Right renal pelvis (tissue), 4 donors: ENCODE measurements at places on chromosomes 4 and X.

- DNase-seq: no peak
Measured at GRCh38 chr4:2829321-2829932, 14.2 kb upstream of the ADD1 start.

- DNase-seq: no peak
Measured at GRCh38 chrX:70128071-70128470, 5.2 kb upstream of the IGBP1 start.

- DNase-seq: no peak
Measured at GRCh38 chrX:133380711-133381619, 34.3 kb downstream of the GPC4 start.

GRCh38 chr4:25889589-25890503 lies 24.2 kb upstream of the SMIM20 start:
- DNase-seq: no peak

DNA sequence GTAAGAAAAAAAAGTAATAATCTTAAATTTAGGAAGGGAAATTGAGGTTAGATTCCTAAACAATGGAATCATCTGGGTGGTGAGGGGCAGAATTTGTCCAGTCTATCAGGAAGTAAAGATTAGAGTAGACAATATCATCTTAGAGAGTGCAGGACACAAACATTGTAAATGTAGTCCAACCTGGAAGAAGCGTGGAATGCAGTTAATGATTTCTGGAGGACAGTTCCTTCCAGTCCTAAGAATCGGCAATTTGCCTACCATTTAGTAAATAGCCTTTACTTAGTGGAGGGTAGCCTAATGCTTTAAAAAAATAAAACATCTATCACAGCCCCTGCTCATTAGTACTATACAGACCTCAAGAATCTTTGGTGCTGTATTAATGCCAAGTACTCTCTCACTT lies 147.5 kb upstream of the TTC29 start:
- no peak for DNase-seq

DNA sequence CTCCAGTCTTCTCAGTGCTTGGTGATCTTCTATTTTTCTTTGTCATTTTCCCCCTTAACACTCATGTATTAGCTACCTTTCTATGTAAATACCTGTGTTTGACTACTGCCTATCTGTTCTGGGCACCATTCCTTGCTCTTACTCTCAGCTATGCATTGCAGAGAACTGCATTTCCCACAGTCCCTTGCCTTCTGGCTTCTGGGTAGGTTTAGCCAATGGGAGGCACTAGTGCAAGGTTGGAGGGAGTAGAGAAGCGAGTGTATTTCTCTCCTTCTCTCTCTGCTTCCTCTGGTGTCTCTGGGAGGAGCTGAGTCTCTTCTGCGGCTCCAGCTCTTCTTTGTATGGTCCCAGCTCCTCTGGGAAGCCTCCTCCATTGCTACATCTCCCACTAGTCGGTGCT lies 50.5 kb downstream of the CWH43 start:
- no peak for DNase-seq

DNA sequence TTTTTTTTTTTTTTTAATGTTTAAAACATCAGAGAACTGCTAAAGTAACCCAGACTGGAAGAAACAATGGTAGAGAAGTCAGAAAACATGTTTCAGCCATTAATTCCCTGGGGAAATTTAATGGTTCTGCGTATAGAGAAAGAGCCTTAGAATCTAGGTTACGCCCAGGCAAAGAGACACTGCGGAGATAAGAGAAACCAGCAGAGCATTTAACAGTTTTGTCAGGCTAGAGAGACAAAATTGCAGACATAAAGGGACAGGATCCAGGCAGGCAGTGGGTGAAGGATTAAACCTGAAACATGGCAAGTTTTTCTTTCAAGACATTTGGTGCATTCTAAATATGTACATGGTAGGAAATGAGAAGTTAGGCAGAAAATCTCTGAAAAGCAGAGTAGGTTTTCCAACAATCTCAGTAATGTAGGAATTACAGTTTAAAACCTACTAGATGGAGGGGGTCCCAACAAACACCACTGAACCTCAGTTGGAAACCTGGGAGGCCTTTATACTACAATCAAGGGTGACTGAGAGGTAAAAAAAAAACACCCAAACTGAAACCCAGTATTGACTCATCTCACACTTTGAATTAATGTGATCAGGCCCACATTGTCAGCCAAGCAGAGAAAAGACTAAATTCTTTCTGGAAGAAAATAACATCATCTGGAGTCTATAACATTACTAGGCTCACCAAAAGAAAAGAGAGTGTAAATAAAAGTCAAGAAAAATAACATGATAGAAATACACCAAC lies 254.2 kb upstream of the NWD2 start:
- DNase-seq: no peak

- no peak for DNase-seq
Measured at GRCh38 chr4:11565899-11566298, 137.2 kb upstream of the HS3ST1 start.

GRCh38 chr4:70914000-70914399 lies 11.8 kb downstream of the MOB1B start:
- no peak for DNase-seq

DNA sequence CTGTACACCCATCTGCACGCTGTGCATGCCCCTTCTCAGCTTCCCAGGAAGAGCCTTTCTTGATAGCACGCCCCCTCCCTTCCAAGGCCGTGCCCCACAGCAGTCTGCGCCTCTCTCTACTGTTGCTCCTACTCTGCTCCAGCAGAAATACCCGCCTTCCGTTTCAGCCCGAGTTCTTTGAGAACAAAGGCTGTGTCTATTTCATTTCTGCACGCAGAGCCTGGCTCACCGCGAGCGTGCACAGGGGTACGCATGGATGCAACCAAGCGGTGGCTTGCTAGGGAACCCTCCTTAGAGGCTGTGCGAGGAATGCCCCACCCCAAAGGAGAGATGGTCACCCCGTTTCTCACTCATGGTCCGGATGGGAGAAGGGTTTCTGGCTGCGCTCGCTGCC lies 485 bp downstream of the AADAT start:
- peak; percentile 49 for DNase-seq

- DNase-seq: no peak
Measured at GRCh38 chr4:183434666-183435190, 9.7 kb upstream of the CDKN2AIP start.

DNA sequence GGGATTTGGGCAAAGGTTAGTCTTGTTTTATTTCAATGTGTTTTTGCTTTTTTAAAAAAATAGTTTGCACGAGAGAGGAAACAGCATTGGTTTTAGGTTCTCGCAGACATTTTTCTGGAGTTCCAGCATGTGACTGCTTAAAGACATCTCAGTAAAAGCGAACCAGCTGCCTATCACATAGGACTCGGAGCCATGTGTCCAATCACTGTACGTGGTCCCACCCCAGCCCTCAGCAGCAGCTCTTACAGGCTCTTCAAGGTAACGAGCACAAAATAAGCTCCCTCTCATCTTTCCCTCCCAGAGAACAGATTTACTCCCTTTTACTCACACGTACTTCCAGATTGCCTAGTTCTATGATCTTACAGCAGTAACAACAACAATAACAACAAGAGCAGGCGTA lies 68.7 kb downstream of the MCF2 start:
- DNase-seq: no peak

DNA sequence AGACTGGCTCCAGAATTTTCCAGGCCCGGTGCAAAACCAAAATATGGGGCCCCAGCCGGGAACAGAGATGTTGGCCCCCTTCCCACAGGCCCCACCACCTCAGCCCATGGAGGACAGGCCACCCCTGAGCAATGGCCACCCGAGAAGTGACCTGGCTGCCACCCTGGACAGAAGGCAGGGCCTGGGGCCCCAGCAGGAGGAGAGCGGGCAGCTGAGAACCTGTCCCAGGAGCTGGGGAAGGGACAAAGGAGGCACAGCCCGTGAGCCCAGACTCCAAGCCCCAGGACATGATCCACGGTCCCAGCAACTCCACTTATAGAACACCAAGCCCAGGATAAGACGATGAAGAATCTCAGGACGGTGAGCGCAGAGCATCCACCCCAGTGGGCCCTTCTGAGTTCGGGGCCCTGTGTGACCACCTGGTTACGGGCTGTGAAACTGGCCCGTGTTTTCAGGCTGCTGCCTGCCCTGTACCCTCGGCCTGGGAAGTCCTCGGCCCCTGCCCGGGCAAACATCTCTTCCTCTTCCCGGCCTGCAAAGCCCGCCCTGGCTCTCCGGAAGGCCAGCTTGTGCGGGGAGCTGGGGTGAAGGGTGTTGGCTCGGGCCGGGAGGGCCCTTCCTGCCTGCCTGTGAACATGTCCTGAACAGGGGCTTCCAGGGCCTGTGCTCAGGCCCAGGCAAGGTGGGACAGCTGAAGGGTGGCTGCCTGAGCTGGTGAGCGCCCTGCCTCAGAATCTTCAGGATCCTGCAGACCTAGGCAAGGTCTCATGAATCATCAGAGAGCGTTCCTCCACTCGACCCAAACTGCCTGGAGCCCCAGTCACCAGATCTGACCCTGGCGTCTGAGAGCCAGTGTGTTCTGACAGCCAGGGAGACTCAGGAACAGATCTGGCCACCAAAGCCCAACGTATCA lies 47.0 kb upstream of the MAN2B2 start:
- no peak for DNase-seq

GRCh38 chr4:141036786-141037185 lies 96.5 kb downstream of the RNF150 start:
- DNase-seq: no peak

DNA sequence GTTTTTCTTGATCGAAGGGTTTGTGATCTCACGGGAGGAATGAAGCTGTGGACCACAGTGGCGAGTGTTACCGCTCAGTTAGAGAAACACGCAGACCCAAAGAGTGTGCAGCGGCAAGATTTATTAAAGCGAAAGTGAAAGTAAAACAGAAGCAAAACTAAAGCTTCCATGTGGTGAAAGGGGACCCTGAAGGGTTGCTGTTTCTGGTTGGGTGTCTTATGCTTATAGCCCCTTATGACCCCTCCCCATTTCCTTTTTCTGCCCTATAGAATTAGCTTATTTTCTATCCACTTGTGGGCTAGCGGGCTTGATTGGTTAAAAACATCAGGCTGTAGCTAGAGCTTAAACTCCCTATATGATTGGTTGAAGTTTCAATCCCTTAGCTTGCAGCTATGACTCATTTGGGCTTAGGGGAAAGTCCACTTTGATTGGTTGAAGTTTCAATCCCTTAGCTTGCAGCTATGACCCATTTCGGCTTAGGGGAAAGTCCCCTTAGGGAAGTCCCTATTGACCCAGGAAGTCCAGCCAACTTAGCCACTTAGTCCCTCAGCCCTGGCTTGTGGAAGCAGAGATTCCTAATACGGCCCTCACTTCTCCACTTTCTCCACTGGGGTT lies 171.2 kb upstream of the NWD2 start:
- no peak for DNase-seq

GRCh38 chr4:80036306-80036705 lies 36.7 kb downstream of the ANTXR2 start:
- no peak for DNase-seq

- DNase-seq: no peak
Measured at GRCh38 chrX:16002185-16002584, 121.2 kb upstream of the GRPR start.

GRCh38 chr4:84583876-84584380 lies 1.0 kb downstream of the CDS1 start:
- no peak for DNase-seq

- DNase-seq: no peak
Measured at GRCh38 chr4:113302051-113302450, 252.6 kb downstream of the ANK2 start.

- no peak for DNase-seq
Measured at GRCh38 chr4:143417679-143418403, 81.2 kb downstream of the GAB1 start.

GRCh38 chrX:66221856-66222255 lies 57.8 kb downstream of the HEPH start:
- no peak for DNase-seq

GRCh38 chrX:105662248-105662647 lies 160.1 kb upstream of the NRK start:
- DNase-seq: no peak

- DNase-seq: no peak
Measured at GRCh38 chr4:8688041-8688907, 95.7 kb downstream of the CPZ start.

DNA sequence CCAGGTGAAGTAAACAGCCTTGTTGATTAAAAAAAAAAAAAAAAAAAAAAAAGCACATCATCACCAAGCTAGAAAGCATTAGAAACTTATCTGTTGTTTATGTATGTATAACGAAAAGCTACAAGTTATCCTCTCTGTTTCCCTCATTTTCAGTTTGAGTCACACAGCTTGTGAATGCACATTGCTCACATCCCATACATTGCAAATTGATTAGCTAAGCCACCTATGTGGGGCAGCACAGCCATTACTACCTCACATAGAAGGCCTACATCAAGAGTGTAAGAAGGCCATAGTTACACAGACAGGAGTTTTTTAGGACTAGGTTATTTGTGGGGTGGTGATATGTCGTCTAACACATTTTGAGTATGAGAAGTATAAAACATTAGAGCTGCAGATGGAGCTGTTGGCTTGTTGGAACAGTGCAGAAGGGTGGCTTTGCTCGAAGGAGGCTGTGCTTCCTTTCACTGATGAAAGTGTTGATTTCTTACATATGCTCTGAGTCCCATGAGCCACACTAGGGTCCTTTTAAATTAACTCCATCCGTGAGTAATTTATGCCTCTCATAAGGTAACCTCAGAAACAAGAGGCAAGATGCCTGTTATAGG lies 431.6 kb downstream of the GABRG1 start:
- no peak for DNase-seq

DNA sequence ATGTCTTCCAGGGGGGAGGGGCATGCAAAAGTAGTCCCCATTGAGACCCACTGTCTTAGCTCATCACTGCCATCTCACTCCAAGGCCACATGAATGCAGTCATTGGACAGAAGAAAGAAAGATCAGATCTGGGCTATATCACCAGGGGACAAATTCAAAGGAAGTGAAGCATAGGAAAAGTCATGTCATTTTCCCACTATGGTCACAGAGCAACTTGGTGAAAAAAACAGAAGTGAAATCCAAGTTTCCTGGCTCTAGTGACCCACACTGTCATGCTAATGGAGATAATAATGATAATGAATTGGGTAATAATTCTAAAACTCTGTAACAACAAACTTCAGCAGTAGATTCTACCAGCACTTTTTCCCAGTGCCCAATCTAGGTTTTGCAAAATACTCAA lies 9.9 kb downstream of the LHFPL1 start:
- no peak for DNase-seq

GRCh38 chr4:47355568-47355967 lies 107.9 kb downstream of the COMMD8 start:
- no peak for DNase-seq

DNA sequence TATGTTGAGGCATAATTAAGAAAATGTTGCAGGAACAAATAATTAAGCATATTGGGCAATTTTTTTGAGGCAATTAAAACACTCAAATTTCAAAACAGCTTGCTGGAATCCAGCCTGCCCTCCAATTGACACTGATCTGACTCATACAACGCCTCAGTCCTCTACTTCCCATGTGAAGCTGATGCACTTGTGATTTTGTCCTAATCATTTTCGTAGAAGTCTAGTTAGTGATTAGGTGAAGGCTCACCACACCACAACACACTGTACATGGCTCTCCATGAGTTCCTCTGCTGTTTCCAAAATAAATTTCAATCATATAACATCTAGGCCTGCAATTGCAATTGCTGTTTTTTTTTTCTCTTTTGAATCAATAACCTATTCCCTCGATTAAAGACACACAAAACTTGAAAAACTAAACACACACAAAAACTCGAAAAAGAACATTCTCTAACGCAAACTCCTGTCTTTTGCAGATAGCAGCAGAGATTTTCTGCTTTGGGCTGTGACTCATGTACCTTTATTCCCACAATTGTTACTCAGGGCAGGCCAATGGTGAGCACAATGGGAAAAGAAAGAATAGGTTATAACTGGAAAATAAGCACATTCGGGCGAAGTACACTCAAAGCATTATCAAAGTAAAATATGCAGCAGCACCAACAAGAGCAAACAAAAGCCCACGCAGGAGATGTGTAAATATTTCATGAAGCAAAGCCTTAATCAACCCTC lies 1.7 kb downstream of the GPRIN3 start:
- no peak for DNase-seq

- no peak for DNase-seq
Measured at GRCh38 chr4:81255524-81255923, 40.5 kb upstream of the PRKG2 start.
